ENCODE measurements at places on chromosomes 16 and 17. TPM values are rescaled to one million over a fixed set of nuclear protein-coding genes. Genes with fewer than 3 reads are reported as not detected.

The CA4 gene
- total RNA-seq = 8.3 TPM

The KRTAP4-3 gene
- total RNA-seq = not detected

The ABCA6 gene
- total RNA-seq = 85.1 TPM

The INCA1 gene
- total RNA-seq = 4.6 TPM

The ZNF785 gene
- 7.1 TPM for total RNA-seq

The SHISA9 gene
- 3.6 TPM for total RNA-seq

The FSCN2 gene
- total RNA-seq = 2.4 TPM

The SLC16A13 gene
- 1.2 TPM for total RNA-seq

DNA sequence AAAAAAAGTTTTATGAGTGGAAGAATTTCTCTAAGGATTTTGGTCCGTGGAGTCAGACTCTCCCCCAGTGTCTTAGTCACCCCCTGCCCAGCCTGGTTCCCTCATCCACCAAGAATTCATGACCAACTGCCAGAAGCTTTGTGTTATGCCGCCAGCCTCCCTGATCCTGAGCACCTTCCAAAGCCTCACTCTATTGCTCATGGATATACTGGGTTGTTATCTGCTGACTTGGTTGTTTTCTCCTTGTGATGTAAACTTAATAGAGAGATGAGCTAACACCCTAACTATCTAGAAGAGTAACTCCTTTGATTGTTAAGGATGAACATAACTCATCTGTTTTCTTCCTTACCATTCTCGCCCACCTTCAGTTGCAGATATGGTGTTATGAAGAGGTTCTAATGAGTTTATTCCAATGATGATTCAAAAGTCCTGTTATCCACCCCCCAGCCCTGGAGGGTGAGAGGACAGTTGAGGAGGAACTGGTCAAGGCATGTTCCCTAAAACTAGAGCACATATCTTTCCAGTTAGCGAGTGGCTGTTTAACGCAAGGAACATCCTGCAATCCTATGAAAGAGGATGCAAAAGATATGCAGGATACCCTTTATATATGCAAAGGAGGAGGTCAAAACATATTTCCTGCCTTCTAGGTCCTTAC lies 1.5 kb upstream of the PSMD3 start:
- peaks cover 3% of the 10 kb centered on the region for H3K36me3 ChIP-seq
- no peak overlapping the region for H3K4me3 ChIP-seq
- H3K27ac ChIP-seq = no peak overlapping the region
- H3K4me1 ChIP-seq = peaks cover 32% of the 10 kb centered on the region

- DNase-seq = no peak
- no peak overlapping the region for H3K27ac ChIP-seq
- H3K4me1 ChIP-seq = peaks cover 6% of the 10 kb centered on the region
- no peaks in the 10 kb centered on the region for H3K36me3 ChIP-seq
- H3K4me3 ChIP-seq = no peak overlapping the region
Observed at GRCh38 chr17:65698381-65699061, 137.1 kb upstream of the AXIN2 start.

DNA sequence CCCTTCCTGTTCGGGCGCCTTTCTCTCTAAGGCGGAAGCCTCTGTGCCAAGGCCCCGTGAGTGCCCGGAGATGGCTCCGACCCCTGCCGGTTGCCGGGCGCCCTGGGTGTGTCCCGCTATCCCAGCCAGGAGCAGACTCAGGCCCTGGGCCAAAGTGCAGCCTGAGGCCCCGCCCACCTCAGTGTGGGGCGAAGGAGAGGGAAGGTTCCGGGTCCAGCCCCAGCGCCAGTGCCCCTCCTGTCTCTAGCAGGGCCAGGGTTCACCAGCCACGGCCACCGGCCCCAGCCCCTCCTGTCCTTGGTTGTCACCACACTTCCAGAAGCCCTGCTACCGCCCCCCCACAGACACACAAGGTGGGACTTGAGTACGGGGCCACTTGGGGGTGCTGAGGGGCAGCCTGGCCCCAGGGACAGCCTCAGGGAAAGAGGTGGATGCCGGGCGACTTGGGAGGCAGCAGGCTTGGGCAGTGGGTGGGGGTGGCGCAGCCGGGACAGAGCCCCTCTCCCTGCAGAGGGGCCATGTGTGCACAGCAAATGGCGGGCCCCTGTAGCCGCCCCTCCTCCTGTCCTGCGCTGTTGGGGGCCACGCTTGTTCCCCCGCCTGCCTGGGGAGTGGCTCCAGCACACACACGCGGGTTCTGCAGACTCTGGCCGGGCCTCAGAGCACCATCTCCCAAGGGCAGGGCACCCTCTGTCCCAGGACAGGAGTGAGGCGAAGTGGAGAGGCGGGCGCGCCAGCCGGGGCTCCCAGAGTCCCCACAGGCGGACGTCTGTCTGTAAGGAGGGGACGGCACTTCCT lies 6.0 kb downstream of the C1QTNF8 start:
- peaks cover 21% of the 10 kb centered on the region for H3K27me3 ChIP-seq
- no peak for DNase-seq
- no peak overlapping the region for H3K27ac ChIP-seq
- peak overlapping the region; percentile 20 for H3K4me3 ChIP-seq
- peaks cover 23% of the 10 kb centered on the region for H3K4me1 ChIP-seq

- no peaks in the 10 kb centered on the region for H3K36me3 ChIP-seq
- no peak overlapping the region for H3K4me3 ChIP-seq
- no peak for DNase-seq
- peaks cover 31% of the 10 kb centered on the region for H3K4me1 ChIP-seq
Observed at GRCh38 chr17:49574323-49574781, 1.3 kb upstream of the NXPH3 start.

DNA sequence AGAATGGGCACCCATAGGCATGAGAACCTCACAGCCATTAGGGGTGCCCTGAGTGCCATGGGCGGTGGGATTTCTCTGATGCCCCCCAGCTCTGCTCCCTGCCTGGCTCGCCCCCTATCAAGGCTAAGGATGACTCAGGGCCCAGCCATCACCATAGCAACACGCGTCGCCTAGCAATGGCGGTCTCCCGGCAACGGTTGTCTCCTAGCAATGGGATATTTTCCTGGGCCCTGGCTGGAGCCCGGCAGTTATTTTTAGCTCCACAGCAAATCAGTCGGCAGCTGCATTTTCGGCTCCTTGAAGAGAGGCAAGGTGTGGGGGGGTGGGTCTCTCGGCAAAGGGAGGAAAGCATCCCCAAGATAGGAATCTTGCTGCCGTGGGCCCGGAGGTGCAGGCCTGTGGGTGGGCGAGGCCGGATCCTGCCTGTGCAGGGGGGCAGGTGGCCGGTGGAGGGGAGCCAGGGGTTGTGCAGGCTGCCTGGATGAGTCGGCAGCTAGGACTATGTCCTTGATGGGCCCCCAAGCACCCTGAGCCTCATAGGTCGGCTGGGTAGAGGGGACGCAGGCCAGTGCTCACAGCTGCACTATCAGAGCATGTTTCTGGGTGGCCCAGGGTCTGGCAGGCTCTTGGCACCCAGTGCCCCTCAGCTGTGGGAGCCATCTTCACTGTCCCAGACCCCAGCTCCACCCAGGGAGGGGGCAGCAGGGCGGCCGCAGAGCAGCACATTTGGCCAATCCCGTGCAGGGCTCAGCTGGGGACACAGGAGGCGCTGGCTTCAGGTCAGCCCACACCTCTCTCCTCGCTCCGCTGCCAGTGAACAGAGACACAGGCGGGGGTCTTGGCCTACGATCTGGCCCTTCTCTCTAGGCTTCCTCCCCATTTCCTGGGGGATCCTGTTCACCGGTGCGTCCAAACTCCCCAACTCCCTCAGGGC lies 4.2 kb upstream of the FBXL16 start:
- H3K36me3 ChIP-seq = no peaks in the 10 kb centered on the region
- H3K4me3 ChIP-seq = no peak overlapping the region
- no peak overlapping the region for H3K27ac ChIP-seq
- peaks cover 56% of the 10 kb centered on the region for H3K27me3 ChIP-seq
- no peak for DNase-seq

GRCh38 chr17:17088541-17089525 lies 46.6 kb downstream of the MPRIP start:
- no peak overlapping the region for H3K27ac ChIP-seq
- no peak for DNase-seq
- H3K27me3 ChIP-seq = no peaks in the 10 kb centered on the region

GRCh38 chr17:79955691-79956440 lies 79.8 kb downstream of the TBC1D16 start:
- DNase-seq = no peak
- no peak overlapping the region for H3K4me3 ChIP-seq
- H3K27ac ChIP-seq = no peak overlapping the region

GRCh38 chr16:1199347-1200013 lies 25.6 kb downstream of the TPSG1 start:
- DNase-seq = no peak
- H3K27me3 ChIP-seq = no peaks in the 10 kb centered on the region
- peaks cover 49% of the 10 kb centered on the region for H3K36me3 ChIP-seq
- H3K4me3 ChIP-seq = no peak overlapping the region
- no peak overlapping the region for H3K27ac ChIP-seq
- peaks cover 27% of the 10 kb centered on the region for H3K4me1 ChIP-seq

GRCh38 chr16:76970087-76970744 lies 220.8 kb upstream of the MON1B start:
- H3K36me3 ChIP-seq = no peaks in the 10 kb centered on the region
- H3K27ac ChIP-seq = no peak overlapping the region

- H3K36me3 ChIP-seq = no peaks in the 10 kb centered on the region
- peaks cover 19% of the 10 kb centered on the region for H3K4me1 ChIP-seq
- DNase-seq = no peak
- no peaks in the 10 kb centered on the region for H3K27me3 ChIP-seq
Observed at GRCh38 chr17:10614536-10615155, 42.5 kb downstream of the MYH3 start.

DNA sequence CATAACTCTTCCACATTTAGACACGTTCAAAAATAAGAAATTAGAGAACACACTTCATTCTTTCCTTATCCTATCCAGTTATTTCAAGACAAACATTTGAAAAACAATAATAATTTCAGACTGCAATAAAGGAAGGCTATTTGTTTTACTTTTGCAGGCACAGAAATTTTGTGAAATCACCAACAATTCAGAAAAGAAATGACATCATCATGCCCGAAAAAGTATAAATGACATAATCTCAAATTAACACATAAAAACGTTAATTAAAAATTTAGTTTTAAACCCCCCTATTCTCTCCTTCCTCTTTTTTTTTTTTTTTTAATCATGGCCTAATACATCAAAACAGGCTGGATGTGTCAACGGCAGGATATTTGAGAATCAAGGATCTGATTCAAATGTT lies 468.4 kb upstream of the RBFOX1 start:
- H3K27ac ChIP-seq = no peak overlapping the region
- H3K36me3 ChIP-seq = no peaks in the 10 kb centered on the region
- no peak overlapping the region for H3K4me3 ChIP-seq
- no peaks in the 10 kb centered on the region for H3K4me1 ChIP-seq

DNA sequence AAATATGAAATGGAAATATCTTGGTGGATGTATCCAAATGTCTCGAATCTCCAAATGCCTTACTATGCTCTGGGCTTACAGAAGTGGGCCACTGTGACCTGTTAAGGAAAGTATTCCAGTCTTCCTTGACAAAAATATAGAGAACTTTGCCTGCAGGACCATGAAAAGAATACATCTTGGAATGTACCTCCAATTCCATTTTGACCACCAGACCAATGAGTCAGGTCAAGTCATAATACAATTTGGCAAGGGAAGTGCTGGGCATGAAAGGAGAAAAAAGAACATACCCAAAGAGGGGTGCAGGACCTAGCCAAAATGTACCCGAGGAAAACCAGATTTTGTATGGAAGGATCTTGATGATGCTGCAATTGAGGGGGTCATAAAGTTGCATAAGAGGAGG lies 1153.7 kb upstream of the GOT2 start:
- H3K36me3 ChIP-seq = no peaks in the 10 kb centered on the region
- no peaks in the 10 kb centered on the region for H3K27me3 ChIP-seq
- H3K4me3 ChIP-seq = no peak overlapping the region
- no peak overlapping the region for H3K27ac ChIP-seq
- peaks cover 6% of the 10 kb centered on the region for H3K4me1 ChIP-seq
- DNase-seq = no peak

GRCh38 chr17:4476511-4477070 lies 22.1 kb upstream of the SPNS2 start:
- no peaks in the 10 kb centered on the region for H3K27me3 ChIP-seq
- no peaks in the 10 kb centered on the region for H3K36me3 ChIP-seq
- no peak for DNase-seq
- H3K4me3 ChIP-seq = no peak overlapping the region
- H3K27ac ChIP-seq = no peak overlapping the region
- H3K4me1 ChIP-seq = peaks cover 7% of the 10 kb centered on the region

DNA sequence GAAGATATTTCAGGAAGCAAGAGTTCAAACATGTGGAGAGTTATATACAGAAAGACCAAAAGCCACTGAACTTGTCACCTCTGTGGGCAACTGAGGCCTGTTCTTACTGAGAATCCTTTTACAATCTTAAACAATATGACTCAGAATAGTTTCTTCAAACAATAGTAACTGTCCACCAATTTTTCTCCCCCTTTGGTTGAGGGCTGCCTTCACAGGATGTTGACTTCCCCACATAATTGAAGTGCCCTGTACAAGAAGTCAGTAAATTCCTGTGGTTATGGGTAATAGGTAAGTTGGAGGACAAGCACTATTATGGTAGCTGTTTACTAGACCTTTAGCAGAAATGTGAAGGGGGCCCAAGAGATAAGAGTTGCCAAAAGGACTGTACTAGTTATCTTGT lies 215.8 kb downstream of the CDH8 start:
- no peak for DNase-seq
- H3K27me3 ChIP-seq = no peaks in the 10 kb centered on the region
- H3K4me1 ChIP-seq = no peaks in the 10 kb centered on the region
- no peaks in the 10 kb centered on the region for H3K36me3 ChIP-seq
- no peak overlapping the region for H3K27ac ChIP-seq

DNA sequence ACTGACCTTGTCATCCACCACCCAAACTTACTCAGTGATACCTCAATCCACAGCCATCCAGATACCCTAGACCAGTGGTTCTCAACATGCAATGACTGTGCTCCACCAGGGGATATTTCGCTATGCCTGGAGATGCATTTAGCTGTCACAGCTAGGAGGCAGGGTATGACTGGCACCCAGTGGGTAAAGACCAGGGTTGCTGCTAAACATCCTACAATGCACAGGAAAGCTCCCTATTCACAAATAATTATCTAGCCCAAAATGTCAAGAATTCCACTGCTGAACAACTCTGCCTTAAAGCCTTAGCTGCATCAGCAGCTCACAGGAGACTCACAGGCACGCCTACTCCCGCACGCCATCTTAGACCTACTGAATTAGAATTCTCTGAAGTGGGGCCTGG lies 212.6 kb downstream of the GRIN2A start:
- no peaks in the 10 kb centered on the region for H3K36me3 ChIP-seq
- H3K4me1 ChIP-seq = no peaks in the 10 kb centered on the region
- DNase-seq = peak; percentile 74
- H3K4me3 ChIP-seq = no peak overlapping the region

GRCh38 chr17:7715936-7716886 lies 1.3 kb upstream of the DNAH2 start:
- H3K27me3 ChIP-seq = no peaks in the 10 kb centered on the region
- peak overlapping the region; percentile 75 for H3K27ac ChIP-seq
- H3K4me1 ChIP-seq = peaks cover 25% of the 10 kb centered on the region
- no peak for DNase-seq
- H3K36me3 ChIP-seq = no peaks in the 10 kb centered on the region

DNA sequence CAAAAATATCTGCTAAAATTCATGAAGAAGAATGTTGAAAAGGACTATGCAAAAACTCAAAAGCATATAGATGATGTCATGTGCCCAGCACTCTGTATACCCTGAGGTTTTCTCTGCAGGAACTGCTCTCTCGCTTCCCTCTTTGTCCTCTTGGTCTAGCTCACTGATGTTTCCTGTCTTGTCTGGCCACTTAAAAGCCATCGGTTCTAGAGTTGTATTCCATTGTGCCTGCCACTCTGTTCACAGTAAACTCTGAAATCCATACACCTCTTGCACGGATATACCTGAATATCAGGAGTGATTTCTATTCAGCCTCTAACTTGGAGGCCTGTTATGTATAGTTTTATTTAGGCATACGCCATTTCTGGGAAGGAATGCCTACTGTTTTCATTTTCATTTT lies 101.0 kb upstream of the CNTNAP4 start:
- no peaks in the 10 kb centered on the region for H3K27me3 ChIP-seq
- H3K36me3 ChIP-seq = no peaks in the 10 kb centered on the region
- no peak for DNase-seq
- H3K4me1 ChIP-seq = no peaks in the 10 kb centered on the region
- no peak overlapping the region for H3K4me3 ChIP-seq
- H3K27ac ChIP-seq = no peak overlapping the region
